CMK (cell line): ENCODE measurements at places on chromosomes 13 and 19.

- DNase-seq: no peak
Measured at GRCh38 chr19:27742041-27742440, 1470.9 kb downstream of the UQCRFS1 start.

DNA sequence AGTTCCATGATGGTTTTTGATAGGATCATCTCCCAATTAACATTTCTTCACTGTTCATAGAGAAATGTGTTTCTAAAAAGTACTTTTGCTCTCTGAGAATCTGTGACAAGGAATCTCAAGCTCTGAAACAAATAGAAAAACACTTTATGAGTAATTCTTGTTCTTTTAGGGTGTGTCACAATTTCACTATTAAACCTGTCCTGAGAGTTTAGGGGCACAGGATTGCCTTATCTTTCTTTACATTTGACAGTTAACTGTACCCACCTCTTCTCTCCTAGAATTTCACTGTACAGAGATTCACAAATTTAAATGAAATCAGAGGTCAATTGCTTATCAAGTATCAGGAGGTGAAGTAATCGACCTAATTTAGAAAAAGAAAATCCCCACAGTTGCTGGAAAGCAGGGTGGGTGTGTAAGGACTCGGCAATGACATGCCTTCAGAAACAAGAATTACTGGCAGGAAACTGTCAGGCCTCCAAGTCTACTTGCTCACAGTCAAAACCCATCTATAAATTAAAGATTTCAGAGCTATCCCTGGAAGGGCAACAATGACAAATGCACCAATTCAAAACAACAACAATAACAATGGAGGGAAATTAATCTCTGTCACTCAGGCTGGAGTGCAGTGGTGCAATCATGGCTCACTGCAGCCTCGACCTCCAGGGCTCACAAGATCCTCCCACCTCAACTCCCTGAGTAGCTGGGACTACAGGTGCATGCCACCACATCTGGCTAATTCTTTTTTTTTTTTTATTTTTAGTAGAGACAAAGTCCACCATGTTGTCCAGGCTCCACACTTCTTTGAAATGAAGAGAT lies 250.2 kb downstream of the ABCC4 start:
- DNase-seq: no peak

GRCh38 chr13:42745655-42746054 lies 35.7 kb upstream of the FAM216B start:
- no peak for DNase-seq

DNA sequence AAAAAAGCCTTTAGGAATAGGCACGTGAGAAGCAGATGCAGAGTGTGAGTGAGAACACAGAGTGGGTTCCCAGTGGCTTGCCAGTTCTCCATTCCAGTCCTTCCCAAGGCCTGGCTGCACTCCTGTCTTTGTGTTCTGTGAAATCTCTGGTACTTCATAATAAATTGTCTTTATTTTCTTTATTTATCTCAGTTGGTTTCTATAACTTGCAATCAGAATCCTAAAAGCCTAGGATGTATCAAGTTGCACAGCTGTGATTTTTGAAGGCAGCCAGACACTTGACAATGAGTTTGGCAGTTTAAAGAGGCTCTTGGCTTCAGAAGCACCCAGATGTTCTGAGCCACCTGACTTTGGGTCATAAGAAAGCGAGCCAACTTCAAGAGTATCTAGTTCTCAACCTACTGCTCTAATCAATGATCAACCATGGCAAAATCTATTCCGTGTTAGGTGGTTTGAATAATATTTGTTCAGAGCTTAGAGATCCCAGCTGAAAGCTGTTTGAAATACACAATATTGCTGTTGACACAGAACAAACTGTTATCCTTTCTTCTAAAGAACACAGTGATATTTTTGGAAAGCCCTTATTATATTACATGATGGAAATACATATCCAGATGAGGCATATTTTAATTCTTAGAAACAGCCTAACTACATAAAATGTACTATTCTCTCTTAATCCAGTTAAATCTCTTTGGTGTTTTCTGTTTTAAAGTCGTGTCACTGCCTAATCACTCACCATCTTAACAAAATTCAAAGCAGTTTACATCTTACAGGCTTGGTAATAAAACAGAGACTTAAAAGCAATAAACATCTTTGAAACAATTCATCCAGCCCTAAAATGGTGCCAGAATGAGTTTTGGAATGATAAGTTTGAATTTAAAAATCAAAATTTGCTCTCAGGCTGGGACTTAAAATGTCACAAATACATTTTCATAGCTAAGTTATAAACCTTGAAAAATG lies 483.0 kb upstream of the NBEA start:
- DNase-seq: no peak

DNA sequence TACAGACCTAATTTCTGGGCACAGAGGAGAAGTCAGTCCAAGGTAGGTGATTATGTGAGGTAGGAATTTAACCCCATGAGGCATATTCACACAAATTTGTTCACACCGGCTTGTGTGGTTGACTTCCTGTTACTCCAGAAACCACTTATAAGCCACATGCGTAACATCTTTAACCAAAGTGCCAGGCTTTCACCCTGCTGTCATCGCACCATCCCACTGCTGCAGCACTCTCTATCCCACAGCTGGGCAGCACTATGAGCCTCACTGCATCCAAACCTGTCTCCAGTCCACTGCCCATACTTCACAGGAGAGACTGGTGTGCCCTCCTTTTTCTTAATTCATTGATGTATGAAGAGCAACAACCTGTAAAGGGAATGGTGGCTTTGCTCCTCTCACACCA lies 128.2 kb upstream of the ARGLU1 start:
- no peak for DNase-seq

DNA sequence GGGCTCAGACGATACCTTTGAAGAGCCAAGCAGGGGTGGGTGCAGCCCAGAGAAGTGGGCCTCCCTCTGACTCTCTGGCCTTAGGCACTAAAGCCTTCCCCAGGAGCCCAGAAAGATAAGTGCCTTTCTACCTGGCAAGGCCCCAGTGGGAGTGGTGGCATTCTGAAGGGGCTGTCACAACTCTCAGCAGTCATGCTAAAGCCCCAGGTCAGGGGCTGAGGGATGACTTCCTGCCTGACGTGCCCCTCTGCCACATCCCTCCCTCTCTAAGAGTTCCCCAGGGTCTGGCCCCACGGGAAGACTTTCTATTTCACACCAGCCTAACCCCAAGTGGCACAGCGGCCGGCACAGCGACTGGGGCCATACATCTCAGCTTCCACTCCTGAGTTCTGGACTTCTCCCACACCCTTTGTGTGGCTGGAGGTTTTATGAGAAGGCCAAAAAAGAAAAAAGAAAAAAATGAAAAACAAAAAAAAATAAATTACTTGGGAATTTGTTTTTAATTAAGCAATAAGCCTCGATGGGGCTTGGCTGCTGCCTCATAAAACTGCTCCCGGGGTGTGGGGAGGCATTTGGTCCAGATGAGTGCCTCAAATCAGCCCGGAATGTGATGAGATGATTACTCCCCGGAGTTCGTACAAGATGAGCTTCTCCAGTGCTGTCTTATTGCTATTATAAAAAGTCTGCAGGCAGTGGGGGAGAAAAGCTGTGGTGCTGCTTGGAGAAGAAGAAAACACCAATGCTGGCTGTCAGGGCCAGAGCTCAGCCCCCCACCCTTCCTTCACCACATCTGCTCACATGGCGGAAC lies 28.5 kb upstream of the PLEKHF1 start:
- DNase-seq: no peak

DNA sequence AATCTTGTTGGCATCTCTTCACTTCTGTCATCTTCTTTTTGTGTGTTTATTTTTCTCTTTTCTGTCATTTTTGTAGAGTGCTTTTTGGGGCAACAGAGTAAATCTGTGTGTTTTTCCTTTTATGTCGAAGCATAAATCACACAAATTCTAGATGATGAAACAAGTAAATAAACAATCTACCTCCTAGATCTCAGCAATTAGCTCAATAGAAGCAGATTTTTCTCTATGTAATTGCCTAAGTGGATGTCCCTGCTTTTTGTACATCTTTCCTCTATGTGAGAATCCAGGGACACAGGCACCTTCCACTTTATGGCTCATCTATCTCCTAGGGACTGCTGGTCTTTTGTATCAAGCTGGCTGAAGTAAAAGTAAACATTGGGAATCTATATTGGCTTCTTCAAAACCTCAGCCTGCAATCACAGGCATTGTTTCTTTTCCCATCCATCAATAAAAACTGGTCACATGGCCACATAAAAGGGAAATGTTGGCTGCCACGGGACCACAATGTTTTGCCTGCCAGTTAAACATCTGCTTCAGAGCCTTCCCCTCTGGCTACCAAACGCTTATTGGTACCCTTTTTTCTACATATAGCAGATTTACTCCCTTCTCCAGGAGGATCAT lies 323.8 kb downstream of the LMO7 start:
- DNase-seq: no peak

DNA sequence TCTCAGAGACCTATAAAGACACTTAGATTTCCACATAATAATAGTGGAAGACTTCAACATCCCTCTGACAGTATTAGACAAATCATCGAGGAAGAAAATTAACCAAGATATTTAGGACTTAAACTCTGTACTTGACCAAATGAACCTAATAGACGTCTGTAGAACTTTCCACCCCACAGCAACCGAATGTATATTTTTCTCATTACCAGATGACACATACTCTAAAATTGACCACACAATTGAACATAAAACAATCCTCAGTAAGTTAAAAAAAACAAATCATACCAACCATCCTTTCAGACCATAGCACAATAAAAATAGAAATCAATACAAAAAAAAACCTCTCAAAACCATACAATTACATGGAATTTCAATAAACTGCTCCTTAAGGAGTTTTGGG lies 201.0 kb downstream of the POSTN start:
- no peak for DNase-seq

DNA sequence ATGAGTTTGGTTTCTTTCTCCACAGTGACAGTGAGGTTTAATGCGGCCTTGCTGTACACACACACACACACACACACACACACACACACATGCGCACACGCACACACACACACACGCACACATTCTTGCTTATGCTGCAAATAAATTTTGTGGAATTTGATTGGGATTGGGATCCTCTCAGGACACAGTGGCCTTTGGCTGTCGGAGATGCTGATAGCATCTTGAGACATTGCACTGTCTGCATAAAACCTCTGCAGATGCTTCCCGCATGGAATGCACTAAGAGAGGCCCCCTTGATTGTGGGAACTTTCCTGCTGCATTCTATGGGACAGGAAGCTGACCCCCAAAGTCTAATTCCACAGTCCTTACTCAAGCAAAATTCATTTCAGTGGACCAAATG lies 145.6 kb downstream of the FLT1 start:
- no peak for DNase-seq

- DNase-seq: no peak
Measured at GRCh38 chr19:48802623-48803022, 8.2 kb downstream of the BCAT2 start.

- peak; percentile 67 for DNase-seq
Measured at GRCh38 chr19:3698974-3699740, 1.1 kb downstream of the PIP5K1C start.

- DNase-seq: no peak
Measured at GRCh38 chr13:45238945-45239795, 38.3 kb upstream of the KCTD4 start.

DNA sequence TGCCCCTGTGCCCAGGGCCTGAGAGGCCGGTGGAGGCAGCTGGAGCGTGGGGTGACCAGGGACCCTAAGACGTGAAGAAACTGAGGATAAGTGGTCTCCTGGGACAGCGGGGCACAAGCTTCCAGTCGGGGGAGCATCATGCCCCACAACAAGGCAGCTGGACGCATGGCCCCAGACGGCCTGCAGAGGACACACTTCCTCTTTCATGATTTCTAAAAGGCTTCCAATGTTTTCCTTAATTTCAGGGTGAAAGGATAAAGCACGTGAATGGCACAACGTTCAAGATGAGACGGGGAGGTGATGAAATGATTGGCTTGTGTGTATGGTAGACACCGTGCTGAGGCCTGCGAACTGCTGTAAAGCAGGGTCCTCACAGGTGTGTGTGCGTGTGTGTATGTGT lies 20.2 kb upstream of the MYDGF start:
- no peak for DNase-seq

DNA sequence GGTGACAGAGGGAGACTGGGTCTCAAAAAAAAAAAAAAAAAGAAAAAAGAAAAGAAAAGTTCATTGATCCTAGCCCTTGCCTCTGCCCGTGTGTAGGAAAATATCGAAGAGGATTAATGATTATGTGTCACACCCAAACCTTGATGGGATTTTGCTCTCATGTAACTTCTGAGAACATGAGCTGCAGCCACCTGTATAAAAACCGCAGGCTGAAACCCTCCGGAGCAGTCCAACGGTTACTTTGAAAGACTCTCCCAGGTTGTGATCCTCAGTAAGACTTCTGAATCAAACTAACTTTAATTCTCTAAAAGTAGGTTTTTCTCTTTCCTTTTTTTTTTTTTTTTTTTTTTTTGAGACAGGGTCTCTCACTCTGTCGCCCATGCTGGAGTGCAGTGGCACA lies 4.3 kb upstream of the PSMC4 start:
- DNase-seq: no peak

- DNase-seq: no peak
Measured at GRCh38 chr13:24717217-24717616, 37.0 kb downstream of the ATP12A start.

GRCh38 chr19:18183529-18183928 lies 9.5 kb upstream of the MPV17L2 start:
- no peak for DNase-seq
